ENCODE measurements at places on chromosomes 11 and 22.
A peak's percentile ranks its signal among the peaks of the same experiment; 100 is the strongest.

GRCh38 chr11:102464859-102465500, 12.4 kb upstream of the TMEM123 start:
- DNase-seq, result no peak

DNA sequence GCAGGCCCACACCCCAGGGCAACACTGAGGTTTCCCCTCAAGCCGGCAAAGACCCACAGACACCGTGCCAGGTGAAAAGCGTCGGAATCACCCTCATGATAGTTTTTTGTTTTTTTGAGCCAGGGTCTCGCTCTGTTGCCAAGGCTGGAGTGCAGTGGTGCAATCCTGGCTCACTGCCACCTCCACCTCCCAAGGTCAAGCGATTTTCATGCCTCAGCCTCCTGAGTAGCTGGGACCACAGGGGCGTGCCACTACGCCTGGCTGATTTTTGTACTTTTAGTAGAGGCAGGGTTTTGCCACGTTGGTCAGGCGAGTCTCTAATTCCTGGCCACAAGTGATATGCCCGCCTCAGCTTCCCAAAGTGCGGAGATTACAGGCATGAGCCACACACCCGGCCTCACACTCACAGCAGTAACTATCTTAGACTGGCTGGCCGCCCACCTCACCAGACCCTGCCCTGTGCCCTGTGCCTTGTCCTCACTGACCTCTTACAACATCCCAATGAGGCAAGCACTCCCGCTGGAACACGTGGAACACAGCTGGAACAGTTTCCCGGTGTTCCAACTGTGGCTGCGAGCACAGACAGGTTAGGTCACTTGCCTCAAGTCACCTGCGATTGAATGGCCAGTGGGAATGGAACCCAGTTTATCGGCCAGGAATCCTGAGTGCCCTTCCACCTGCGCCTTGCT, 21.1 kb downstream of the LRRC10B start:
- DNase-seq, result no peak

DNA sequence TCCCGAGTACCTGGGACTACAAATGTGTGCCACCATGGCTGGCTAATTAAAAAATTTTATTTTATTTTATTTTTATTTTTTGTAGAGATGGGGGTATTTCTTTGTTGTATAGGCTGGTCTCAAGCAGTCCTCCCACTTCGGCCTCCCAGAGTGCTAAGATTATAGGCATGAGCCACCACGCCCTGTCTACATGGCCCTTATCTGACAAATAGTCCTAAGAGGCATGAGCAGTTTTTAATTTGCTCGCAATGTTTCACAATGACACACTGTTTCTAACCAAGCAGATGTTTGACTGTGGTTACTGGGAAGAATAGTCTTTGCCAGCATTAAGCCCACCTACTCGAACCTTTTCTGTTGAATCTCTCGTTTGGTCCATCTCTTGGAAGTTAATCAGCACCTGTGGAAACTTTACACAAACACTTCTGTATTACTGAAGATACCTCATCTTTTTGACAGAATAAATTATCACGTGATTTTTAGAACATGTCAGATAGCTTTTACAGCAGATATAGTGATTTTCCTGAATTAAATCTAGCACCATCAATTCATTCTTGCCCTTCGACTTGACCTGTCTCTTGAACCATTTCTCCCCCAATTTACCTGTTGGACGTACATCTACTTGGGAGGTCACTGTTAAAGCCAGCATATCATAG, 71.4 kb downstream of the MTMR3 start:
- DNase-seq, result peak; percentile 68

- DNase-seq, result no peak
Observed at GRCh38 chr11:33452836-33453624, 195.8 kb downstream of the HIPK3 start.

DNA sequence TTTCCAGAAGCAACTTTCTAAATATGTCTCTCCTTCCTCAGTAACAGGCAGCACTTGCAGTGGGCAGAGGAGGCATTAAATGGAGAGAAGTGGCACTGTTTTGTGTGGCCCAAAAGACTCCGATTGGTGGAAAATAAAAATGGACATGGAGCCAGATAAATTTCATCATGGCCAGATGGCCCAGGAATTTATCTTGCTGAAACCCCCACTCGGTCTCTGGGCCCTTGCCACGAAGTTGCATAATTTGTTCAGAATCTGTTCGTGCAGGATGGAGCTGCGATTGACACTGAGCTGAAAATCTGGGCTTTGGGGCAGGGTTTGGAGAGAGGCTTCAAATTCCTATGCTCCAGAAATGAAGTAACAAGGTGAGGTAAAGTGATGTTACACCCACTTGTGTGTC, 65.5 kb downstream of the C11orf91 start:
- no peak for DNase-seq

GRCh38 chr11:105767931-105768330, 158.1 kb downstream of the GRIA4 start:
- no peak for DNase-seq

GRCh38 chr11:68412593-68413475, 47.7 kb upstream of the PPP6R3 start:
- no peak for DNase-seq

DNA sequence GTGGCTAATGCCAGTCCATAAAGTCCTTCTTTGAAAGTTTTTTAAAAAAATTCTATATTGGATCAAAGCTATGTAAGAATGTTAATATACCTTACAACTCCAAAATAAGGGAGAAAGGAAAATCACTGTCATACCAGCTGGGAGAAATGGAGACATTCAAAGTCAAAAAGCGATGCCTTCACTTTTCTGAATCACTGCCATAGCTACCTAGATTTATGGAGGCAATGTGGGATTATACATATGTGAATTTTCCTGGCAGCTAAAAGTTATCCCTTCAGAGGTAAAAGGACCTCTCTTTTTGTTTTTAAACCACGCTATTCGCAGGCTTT, 59.6 kb upstream of the PDE3B start:
- DNase-seq, result no peak

DNA sequence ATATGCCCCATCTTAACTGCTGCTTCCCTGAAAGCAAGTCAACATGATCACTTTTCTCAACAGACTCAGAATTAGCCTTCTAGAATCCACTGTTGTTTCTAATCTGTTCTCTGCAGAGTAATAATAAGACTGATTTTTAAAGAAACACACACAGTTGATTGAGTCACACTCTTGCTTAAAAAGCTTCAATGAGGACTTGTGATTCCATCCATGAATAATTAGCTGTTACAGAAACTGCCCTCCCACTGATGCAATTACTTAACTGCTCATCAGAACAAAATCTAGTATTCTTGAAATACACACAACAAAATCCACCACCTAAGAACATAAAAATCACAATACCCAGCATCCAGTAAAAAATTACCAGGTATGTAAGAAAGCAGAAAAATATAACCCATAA, 100.5 kb upstream of the TIMP3 start:
- DNase-seq, result no peak

DNA sequence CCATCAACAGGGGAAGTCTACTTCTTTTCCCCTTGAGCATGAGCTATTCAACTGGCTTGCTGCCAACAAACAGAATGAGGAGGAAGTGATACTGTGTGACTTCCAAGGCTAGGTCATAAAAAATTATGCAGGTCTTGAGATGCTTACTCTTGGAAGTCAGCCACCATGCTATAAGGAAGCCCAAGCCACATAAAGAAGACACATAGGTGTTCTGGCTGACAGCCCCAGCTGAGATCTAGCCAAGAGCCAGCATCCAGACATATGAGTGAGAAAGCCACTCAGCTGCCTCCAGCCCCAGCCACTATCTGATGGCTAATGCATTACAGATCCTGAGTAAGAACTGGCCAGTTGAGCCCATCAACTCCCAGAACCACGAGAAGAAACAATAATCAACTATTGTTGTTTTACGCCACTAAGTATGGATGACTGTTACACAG, 31.0 kb upstream of the PPP2R1B start:
- DNase-seq, result peak; percentile 88

GRCh38 chr11:79274636-79275331, 166.0 kb downstream of the TENM4 start:
- no peak for DNase-seq

DNA sequence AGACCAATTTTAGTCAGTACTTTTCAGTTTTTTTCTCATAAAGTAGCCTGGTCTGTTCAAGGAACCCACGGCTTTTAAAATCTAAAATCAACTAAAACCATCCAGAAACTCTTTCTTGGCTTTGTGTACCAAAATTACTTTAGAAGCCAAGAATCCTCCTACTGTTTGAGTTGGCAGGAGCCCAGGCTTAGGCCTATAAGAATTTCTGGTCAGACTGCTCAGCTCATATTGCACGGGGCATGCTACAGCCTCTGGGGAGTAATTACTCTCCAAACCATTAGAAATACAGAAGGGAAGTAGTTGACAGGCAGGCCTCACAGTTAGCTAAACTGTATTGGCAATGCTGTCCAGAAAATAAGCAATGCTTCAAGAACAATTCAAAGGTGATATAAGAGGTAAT, 1862.9 kb upstream of the RAG2 start:
- no peak for DNase-seq

- peak; percentile 24 for DNase-seq
Observed at GRCh38 chr11:14342906-14343305, 16.1 kb downstream of the RRAS2 start.

- DNase-seq, result no peak
Observed at GRCh38 chr11:68816917-68817419, 24.7 kb downstream of the CPT1A start.

- DNase-seq, result no peak
Observed at GRCh38 chr11:120040151-120040840, 97.6 kb downstream of the TRIM29 start.

- DNase-seq, result no peak
Observed at GRCh38 chr11:61042961-61043540, 59.2 kb upstream of the CD5 start.

DNA sequence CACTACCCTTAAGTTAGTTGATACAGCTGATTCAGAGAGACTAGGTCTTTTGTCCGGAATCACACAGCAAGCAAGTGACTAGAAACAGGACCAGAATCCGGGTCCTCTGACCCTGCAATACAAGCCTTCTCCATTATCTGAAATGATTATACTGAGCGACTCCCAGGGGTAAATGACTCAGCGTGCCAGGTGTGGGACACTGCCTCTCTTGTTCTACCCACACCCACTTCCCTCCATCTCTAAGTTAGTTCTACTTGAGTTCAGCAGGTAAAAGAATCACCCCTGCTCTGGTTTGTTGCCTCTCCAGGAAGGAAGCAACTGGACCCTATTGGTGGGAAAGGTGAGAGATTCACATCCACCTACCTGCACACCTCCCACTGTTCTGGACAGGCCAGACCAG, 156.9 kb downstream of the DBX1 start:
- DNase-seq, result no peak

GRCh38 chr11:119369132-119369925, 12.2 kb downstream of the USP2 start:
- DNase-seq, result no peak

DNA sequence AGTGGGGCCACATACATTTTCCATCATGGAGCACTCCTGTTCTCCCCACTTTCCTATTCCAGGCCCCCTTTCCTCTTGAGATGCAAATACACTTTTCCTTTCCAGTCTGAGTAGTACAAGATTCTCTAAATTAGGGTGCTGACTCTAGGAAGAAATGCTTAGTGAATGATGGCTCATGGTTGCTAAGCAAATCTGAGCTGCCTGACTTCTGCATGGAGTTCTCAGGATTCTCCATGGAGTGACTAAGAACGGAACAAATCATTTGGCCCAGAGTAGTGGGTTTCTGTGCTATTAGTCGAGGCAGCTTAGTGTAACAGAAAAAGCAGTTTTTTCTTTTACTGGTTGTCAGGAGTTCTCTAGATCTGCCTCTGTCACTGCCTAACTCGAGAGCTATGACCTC, 65.4 kb upstream of the NTM start:
- no peak for DNase-seq

DNA sequence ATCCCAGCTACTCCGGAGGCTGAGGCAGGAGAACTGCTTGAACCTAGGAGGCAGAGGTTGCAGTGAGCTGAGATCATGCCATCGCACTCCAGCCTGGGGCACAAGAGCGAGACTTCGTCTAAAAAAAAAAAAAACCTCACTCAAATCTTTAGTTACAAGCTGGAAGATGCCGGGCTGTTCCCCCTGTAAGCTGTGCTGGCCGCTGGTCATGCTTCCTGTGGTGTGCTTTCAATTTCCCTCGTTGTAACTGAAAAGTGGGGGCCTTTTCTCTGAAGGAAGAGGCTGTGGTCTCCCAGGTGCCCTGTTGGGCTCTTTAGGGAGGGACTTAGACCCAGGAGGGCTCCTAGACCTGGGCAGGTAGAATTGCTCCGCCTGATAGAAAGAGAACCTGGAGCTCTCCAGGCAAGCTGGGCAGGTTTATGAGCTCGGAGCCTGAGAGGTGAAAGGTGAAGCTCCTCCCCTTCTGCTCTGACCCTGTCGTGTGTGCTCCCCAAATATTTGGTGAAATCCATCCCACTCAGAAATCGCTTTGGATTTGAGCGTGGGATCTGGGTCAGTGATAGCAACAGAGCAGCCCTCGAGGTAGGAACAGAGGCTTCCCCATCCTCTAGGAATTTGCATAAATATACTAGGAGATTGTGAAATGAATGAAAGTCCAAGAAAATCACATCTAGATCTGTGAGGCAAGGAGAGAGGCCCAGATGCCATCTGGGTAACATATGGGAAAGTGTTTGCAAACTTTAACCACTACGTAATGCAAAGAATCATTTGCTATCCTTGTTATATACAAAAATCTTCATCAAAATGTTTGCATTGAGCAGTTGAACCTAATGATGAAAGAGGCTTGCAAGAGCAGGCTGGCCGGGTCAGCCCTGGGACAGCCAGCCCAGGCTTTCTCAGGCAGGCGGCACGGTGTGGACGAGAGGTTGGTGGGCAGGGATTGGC, 154.3 kb downstream of the FBXO7 start:
- peak; percentile 22 for DNase-seq

DNA sequence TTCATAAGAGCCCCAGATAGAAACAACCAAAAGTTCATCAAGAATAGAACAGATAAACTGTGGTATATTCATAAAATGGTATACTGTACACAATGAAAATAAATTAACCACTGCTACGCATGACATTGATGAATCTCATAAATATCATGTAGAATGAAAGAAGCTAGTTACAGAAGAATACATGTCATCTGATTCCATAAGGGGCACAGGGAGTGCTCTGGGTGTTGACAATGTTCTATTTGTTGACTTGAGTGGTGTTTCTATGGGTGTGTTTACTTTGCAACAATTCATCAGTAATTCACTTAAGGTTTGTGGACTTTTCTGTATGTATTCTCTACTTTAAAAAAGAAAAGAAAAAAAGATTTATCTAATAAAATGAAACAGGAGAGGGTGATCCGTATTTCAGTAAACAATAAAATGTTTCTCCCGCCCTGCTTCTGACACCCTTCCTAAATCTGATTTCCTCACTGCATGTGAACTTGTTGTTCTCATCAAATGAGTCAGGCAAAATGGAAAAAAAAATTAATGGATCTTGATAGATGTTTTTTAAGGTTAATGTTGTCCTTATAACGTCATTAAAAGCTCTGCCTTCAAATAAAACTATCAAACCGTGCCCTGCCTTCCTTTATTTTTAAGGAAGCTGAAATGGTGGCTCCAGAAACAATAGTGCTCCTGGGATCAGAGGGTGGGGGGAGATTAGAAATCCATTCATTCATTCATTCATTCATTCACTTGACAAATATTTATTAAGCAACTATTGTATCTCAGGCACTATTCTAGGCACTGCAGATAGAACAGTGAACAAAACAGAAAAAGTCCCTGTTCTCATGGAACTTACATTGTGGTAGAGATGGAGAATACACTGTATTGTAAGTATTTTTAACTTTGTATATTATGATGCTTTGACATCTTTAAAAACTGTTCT, 77.2 kb upstream of the CD44 start:
- no peak for DNase-seq

All from OCI-M1 (cell line).